ENCODE measurements at places on chromosomes 5 and 9.
A peak's percentile ranks its signal among the peaks of the same experiment; 100 is the strongest.

DNA sequence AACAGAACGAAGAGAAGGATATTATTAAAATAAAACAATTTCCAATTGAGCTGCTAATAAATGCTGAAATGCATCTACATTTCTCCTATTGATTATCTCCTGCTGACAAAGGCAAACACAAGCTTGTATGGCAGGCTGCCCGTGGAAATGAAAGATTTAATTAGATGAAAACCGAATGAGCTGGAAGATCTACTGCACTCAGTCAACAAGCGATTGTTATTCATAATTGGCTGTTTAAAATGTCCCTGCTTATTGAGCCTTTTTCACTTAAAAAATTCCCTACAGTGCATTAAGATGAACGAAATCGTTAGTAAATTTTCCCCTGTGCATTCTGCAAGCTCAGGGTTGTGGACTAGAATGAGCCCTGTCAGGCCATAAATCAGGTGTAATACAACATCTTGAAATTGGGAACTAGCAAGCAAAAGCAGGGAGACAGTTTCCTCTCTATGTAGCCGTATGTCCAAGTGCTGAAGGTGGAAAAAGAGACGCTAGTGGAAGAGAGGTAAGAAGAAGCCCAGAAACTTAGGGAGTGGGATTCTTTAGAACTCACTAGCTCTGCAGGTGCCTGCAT, 28.5 kb upstream of the KIF4B start:
- DNase-seq = no peak

DNA sequence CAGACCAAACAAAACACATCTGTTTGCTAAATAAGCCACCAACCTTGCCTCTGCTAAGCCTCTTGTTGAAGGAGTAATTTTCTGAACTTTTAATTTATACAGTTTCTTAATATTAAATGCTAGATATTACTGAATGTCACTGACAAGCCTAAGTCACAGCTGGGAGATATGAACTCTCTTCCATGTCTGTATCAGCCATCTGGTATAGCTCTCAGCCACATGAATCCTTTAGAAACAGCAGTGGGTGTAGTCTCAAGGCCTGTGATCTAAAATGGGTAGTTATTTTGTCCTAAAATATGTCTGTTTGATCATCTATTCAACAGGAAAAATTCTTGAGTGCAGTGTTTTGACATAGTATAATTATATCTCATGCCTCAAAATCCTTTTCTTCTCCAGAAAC, 97.2 kb downstream of the CAMK4 start:
- no peak for DNase-seq

- no peak for DNase-seq
Observed at GRCh38 chr5:36722900-36723299, 116.5 kb downstream of the SLC1A3 start.

- no peak for DNase-seq
Observed at GRCh38 chr9:91481972-91482371, 58.3 kb upstream of the NFIL3 start.

DNA sequence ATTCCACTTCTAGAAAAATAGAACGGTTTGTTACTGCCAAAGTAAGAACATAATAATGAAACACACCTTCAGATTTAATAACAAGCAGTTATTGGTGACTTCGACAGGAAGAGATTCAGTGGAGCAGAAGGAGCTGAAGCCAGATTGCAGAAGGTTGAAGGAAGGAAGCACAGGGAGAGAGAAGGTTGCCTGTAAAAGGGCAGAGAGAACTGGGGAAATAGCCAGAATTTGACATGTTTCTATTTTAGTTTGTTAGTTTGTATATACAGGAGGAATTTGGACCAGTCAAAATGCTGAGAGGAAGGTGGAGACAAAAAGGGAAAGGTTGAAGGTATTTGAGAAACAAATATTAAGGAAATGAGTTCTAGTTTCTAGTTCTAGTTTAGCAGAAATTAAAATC, 269.2 kb upstream of the ELAVL2 start:
- DNase-seq = no peak

DNA sequence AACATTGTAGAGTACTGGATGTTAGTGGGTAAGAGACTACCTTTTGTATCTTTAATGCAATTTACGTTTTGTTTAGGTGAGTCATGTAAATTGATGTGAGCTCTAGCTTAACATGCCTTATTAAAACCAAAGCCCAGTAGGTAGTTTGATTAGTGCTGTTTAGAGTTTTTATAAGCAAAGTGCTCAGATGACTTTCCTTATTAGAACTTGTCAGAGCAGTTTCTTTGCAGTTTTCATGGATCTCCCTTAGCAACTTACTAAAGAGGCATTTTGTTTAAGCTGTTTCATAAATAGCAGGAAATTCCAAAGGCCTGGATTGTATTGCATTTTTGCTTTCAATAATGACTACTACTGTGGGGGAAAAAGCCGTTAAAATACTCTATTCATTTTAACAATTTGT, 14.5 kb downstream of the ZSWIM6 start:
- DNase-seq = no peak

GRCh38 chr5:37738057-37738691, 101.7 kb downstream of the GDNF start:
- peak; percentile 47 for DNase-seq

DNA sequence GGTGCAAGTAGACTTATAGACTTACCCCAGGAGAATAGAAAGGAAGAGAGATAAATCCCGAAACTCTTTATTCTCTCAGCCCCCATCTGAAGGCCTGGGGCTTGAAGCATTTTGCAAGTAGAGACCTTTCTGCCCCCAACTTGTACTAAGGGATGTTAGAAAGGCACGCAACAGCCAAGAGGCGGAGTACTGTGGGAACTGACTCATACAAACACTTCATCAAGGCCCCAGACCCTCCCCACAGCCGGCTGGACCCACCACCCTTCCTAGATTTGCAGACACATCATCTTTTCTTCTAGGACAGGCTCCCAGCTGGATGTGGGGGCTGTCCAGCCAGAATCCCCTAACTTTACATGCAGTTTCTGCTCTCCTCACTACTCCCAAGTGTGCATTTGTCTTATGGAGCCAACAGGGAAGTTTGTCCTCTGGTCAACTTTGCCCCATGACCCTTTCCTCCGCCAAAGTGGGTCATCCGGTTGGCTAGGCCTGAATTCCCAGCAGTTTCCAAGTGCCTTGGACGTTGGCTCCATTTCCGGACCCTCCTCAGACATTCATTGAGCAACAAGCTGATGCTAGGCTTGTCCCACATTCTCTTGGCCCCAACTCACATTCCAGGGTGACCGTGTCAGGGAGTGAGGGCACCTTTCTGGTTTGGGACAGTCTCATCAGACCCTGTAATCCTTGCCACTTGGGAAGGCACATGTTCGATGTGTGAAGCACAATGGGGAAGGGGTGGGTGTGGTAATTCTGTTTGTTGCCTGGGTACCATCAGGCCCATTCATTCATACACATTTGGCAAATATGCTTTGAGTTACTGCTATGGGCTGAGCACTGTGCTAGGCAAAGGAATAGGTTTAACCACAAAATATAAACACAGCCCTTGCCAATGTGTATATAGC, 64.6 kb downstream of the ABLIM3 start:
- DNase-seq = no peak

DNA sequence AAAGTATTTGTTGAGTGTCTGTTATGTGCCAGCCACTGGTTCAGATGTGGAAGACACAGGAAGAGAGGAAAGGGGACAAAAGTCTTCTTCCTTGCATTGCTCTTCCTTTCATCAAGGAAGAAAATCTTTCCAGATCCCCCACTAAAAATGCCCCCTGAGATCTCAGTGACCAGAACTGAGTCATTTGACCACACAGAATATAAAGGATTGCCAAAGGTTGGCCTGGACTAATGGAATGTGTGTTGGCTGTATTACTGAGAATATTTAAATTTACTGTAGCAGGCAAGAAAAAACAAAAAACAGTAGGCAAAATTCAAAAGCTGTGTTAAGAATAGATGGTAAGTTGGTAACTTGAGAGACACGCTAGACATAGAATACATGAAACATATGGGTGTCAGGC, 10.0 kb upstream of the SEPTIN8 start:
- peak; percentile 78 for DNase-seq

- DNase-seq = no peak
Observed at GRCh38 chr5:175696139-175696854, 38.4 kb downstream of the HRH2 start.

DNA sequence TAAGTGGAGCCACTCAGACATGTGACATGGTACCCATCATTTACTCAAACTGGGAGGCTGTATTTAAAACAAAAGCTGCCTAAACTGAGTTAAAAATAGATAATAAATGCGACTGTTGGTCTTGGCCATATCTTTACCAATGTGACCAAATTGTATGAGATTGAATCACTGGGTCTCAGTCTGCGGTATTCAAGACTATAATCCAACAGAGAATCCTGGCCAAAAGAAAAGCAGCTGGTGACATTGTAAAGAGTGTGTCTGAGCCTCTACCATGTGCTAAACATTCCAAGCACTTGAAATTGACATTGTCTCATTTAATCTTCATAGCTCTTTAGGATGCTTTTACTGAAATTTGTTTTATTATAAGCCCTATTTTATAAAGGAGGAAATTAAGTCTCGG, 282.6 kb downstream of the ZNF608 start:
- DNase-seq = no peak

DNA sequence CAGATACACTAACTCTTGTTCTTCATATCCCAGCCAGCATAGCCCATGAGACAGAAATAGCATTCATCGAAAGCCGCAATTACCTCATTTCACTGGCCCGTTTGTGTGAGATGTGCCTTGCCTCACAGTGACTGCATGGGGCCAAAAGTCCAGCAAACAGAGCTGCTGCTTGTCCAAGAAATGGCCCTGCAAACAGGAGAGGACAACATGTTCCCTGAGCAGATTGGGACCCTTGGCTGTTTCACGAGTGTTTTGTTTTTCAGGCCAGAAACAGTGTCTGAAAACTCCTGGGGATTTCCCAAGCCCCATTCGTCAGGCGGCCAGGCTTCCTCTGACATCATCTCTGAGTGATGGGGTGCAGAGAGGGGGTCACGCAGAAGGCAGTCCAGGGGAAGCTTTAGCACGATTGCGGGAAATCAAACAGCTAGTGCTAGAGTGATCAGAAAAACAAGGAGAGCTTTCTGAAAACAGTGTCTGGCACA, 503.6 kb upstream of the PAPPA start:
- DNase-seq = peak; percentile 9

GRCh38 chr5:108858959-108859358, 111.3 kb downstream of the FER start:
- peak; percentile 20 for DNase-seq

Measured in GM03348 (cell line).